Stomach (tissue), 19 donors: ENCODE measurements at places on chromosomes 13 and 19. TPM values are rescaled to one million over a fixed set of nuclear protein-coding genes. Genes with fewer than 3 reads are reported as not detected.

Gene TJP3
- 38.4 TPM for total RNA-seq

Gene CBARP
- not detected for total RNA-seq

Gene OLFM4
- 60.8 TPM for total RNA-seq

Gene DLEU7
- total RNA-seq: not detected

Gene CYP2A7
- not detected for total RNA-seq

Gene ZNF850
- 1.2 TPM for total RNA-seq

Gene CEACAM4
- not detected for total RNA-seq

Gene HCN2
- 0.18 TPM for total RNA-seq

Gene METTL21C
- not detected for total RNA-seq

Gene SPIB
- total RNA-seq: 53.3 TPM

DNA sequence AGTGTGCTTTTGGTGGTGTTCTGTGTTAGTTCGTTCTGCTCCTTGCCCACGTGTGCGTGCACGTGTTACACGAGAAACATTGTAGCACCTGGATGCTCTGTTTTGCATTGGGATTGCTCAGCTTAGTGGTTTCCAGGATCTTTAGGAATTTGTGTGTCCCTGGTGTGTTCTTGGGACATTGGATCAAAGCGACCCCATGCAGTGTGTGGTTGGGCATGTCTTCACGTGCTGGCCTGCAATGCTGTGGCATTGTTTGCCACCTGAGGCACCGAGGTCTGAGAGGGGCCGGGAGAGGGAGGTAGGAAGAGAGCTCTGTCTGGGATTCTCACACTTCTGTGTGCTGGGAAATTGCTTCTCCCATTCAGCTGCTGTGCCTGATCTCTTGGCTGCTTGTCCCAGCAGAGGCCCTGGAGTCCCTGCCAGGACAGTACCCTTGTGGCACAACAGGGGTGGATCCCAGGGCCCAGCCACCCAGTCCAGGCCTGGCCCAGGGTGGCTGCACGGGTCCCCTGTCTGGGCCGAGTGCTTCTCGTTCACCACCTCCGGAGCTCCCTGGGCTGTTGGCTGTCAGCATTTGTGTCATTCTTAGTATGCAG is 11.3 kb downstream of the PLEKHJ1 start:
- no peaks in the 10 kb centered on the region for H3K27me3 ChIP-seq
- peaks cover 10% of the 10 kb centered on the region for H3K4me1 ChIP-seq
- DNase-seq: no peak
- peaks cover 100% of the 10 kb centered on the region for H3K36me3 ChIP-seq

GRCh38 chr13:24365191-24365590 is 55.8 kb downstream of the C1QTNF9 start:
- H3K36me3 ChIP-seq: no peaks in the 10 kb centered on the region
- DNase-seq: no peak
- H3K4me3 ChIP-seq: no peak overlapping the region
- H3K27me3 ChIP-seq: no peaks in the 10 kb centered on the region

- DNase-seq: no peak
- H3K4me3 ChIP-seq: no peak overlapping the region
- H3K27me3 ChIP-seq: no peaks in the 10 kb centered on the region
- no peaks in the 10 kb centered on the region for H3K36me3 ChIP-seq
- H3K4me1 ChIP-seq: no peaks in the 10 kb centered on the region
Measured at GRCh38 chr13:85771856-85772255, 27.4 kb downstream of the SLITRK6 start.

DNA sequence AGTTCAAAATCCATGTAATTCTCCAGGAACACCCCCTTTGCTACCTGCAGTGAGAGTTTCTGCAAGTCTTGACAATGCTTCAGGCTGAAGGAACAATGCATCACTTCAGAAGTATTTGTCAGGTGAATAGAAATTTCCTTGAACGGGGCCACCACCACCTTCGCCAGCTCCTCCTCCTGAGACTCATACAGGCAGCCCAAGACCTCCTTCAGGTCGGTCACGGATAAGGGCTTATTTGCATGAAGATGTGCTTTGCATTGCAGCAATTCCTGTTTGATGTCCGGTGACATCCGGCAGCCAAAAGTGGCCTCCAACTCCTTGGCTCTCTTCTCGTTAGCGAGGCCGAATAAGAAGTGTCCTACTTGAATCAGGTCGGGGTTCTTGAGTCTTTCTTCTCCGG is 8.4 kb downstream of the NLRP7 start:
- H3K4me3 ChIP-seq: no peak overlapping the region
- H3K27me3 ChIP-seq: no peaks in the 10 kb centered on the region
- no peaks in the 10 kb centered on the region for H3K4me1 ChIP-seq

GRCh38 chr13:109783815-109784589 is 2.4 kb downstream of the IRS2 start:
- peak overlapping the region; percentile 77 for H3K4me3 ChIP-seq
- no peak for DNase-seq
- peaks cover 20% of the 10 kb centered on the region for H3K36me3 ChIP-seq
- H3K4me1 ChIP-seq: peaks cover 77% of the 10 kb centered on the region
- no peak overlapping the region for H3K27ac ChIP-seq
- H3K27me3 ChIP-seq: peaks cover 5% of the 10 kb centered on the region

DNA sequence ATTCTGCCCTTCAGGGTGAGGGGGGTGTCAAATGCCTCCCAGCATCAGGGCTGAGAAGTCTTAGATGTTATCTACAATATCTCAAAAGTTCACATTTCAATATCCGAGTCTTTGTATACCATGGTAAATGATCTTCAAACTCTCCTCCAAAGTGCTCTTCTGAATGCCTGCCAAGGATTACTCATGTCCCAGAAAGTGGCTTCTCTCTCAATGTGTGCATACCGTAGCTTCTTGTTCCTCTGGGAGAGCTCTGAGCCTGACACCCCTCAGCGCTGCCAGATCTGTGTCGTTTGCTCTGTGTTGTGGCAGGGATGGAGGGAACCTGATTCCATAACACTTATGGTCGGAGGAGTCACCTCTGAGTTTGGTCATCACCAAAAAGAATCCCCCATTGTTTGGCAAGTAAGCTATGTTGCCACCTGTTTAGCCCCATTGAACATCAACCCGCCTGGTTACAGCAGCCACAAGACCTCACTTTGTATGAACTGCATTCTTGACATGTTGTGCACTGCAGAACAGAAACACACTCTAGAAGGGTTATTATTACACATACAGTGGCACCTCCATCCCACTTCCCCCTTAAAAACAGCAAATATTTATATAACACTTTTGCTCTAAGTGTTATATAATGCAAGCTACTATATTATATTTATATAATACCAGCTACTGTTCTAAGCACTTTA is 163.1 kb upstream of the MIR17HG start:
- no peaks in the 10 kb centered on the region for H3K4me1 ChIP-seq
- no peaks in the 10 kb centered on the region for H3K27me3 ChIP-seq
- no peak overlapping the region for H3K27ac ChIP-seq
- no peaks in the 10 kb centered on the region for H3K36me3 ChIP-seq

GRCh38 chr13:32497589-32497988 is 41.0 kb downstream of the N4BP2L2 start:
- H3K27me3 ChIP-seq: no peaks in the 10 kb centered on the region
- no peak overlapping the region for H3K4me3 ChIP-seq
- no peak overlapping the region for H3K27ac ChIP-seq
- DNase-seq: no peak
- H3K4me1 ChIP-seq: no peaks in the 10 kb centered on the region

DNA sequence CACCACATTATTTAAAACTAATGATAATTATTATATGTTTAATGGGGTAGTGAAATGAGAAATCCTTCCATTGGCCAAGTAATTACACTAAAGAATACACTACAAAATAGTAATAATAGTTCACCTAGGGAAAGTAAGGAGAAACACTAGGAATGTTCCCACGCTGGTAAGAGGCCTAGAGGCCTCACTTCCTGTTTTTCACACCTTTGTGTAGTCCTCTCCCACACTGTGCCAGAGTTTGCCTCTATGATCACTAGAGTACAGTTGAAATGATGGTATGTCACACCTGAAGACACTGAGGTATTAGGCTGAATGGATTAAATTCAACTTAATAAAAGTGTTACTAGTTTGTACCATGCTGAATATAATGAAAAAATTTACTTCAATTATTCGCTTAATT is 1348.0 kb upstream of the ATXN8OS start:
- DNase-seq: no peak
- no peak overlapping the region for H3K4me3 ChIP-seq
- no peak overlapping the region for H3K27ac ChIP-seq
- H3K36me3 ChIP-seq: no peaks in the 10 kb centered on the region

DNA sequence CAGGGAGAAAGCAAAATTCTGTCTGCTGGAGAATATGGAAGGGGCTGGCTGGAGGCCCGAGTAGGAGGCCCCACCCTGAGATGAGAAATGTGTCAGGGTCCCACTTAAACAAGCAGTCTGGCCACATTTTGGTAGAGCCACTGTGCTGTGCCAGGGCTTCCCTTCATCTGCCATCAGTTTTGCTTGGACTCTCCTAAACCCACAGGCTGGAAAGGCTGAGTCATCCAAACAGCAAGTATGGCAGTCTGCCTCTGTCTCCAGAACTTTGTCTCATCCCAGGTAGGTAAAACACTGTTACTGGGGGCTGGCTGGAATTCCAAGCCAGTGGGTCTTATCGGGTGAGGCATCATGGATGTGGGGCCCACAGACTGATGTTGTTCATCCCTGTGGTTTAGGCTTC is 1390.6 kb downstream of the UQCRFS1 start:
- no peak for DNase-seq
- no peaks in the 10 kb centered on the region for H3K27me3 ChIP-seq
- no peak overlapping the region for H3K4me3 ChIP-seq
- H3K36me3 ChIP-seq: no peaks in the 10 kb centered on the region

GRCh38 chr13:33694546-33694945 is 123.4 kb upstream of the RFC3 start:
- H3K4me1 ChIP-seq: no peaks in the 10 kb centered on the region
- DNase-seq: no peak
- no peak overlapping the region for H3K4me3 ChIP-seq
- H3K27ac ChIP-seq: no peak overlapping the region

DNA sequence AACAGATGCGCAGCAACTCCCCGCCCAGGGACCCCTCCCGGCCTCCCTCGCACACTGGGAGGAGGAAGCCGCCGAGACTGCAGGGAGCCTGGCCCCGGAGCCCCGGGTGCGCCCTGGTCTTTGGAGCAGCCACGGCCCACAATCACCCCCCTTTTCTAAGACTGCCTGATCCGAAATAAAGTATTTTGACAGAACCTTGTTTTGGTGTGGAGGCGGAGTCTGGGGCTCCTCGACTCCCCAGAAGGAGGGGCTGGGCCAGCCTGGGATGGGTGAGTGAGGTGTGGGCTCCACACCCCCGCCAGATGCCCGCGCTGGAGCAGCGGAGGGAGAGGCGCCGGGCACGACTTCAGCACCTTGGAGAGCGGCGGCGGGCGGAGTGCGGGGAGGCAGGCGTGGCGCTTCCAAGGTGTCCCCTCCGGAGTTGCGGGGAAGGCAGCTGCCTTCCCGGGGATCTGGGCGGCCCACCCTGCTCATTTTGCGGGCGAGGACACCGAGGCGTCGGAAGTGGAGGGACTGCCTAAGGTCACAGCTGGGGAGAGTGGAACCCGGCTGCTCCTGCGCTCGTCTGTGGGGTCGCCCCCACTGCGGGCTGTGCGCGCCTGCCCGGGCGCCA is 9.4 kb downstream of the SIRT6 start:
- H3K27me3 ChIP-seq: no peaks in the 10 kb centered on the region
- no peak overlapping the region for H3K4me3 ChIP-seq
- H3K36me3 ChIP-seq: peaks cover 41% of the 10 kb centered on the region
- H3K4me1 ChIP-seq: peaks cover 9% of the 10 kb centered on the region
- no peak overlapping the region for H3K27ac ChIP-seq

DNA sequence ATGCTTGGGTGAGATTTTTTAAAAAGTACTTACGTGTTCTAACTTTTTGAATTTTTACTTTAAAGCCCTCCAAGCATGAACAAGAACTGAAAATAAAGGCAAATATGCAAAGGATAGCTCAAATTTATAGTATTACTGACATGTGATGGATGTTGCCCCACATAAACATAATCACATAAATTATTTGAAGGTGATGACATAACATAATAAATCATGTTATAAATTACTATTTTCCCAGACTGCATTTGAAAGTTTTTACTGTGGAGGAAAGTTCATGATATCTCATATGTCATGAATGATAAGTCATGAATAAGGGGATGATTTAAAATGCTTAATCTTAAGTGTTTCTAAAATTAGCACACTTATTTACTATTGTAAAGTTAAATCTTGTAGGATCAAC is 705.7 kb upstream of the SLITRK1 start:
- no peak overlapping the region for H3K4me3 ChIP-seq
- no peaks in the 10 kb centered on the region for H3K4me1 ChIP-seq
- DNase-seq: no peak
- H3K36me3 ChIP-seq: no peaks in the 10 kb centered on the region

- peaks cover 15% of the 10 kb centered on the region for H3K4me1 ChIP-seq
- no peak overlapping the region for H3K4me3 ChIP-seq
- no peaks in the 10 kb centered on the region for H3K27me3 ChIP-seq
- H3K36me3 ChIP-seq: no peaks in the 10 kb centered on the region
Measured at GRCh38 chr13:25980255-25980654, 71.6 kb downstream of the SHISA2 start.

DNA sequence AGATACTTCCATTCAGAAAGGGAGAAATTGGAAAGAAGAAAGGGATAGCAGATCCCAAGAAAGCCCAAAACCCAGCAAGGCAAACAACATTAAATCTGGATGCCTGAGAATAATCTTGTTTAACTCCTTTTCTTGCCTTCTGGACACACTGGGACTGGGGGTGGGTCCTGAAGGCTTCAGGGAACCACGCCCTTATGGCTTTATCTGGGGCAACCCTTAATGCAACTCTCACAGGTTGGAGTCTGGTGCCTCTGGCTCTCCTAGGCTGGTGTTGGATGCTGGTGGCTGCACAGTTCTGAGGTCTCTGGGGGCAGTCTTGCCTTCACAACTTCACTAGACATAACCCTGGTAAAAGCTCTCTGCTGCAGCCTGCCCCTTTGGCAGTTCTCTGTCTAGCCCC is 27.9 kb downstream of the PAN3 start:
- H3K36me3 ChIP-seq: no peaks in the 10 kb centered on the region
- H3K4me1 ChIP-seq: peaks cover 7% of the 10 kb centered on the region
- H3K4me3 ChIP-seq: no peak overlapping the region
- peak; percentile 5 for DNase-seq
- H3K27ac ChIP-seq: no peak overlapping the region

DNA sequence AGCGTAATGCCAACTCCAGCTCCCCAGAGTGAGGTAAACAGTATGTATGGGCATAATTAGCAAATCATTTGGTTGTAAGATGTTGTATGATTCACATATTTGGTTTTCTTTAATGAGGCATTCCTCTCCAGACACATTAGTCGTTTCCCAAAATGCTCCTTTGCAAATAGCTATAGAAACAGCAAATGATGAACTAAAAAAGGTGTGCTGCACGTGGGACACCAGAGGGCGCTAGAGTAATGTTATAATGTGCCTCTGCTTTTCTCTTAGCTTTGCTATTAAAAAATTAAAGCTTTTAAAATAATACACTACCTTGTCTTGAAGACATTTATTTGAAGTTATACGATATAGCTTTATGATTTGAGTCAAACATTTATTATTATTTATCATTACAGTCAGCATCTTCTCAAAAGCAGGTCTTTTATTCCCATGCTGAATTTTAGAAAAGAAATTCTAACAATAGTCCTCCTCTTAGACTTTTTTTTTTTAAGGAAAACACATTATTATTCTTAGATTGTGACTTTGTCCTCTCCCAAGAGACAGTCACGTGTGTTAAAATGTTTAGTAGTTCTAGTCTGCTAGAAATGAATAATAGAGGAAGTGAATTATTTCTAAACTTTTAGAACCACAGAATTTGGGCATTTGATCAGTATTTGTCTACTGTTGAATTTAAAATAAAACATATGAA is 121.6 kb upstream of the FRY start:
- peak; percentile 91 for DNase-seq
- H3K4me1 ChIP-seq: no peaks in the 10 kb centered on the region
- H3K27me3 ChIP-seq: no peaks in the 10 kb centered on the region
- no peak overlapping the region for H3K4me3 ChIP-seq

- no peak for DNase-seq
- H3K27me3 ChIP-seq: peaks cover 96% of the 10 kb centered on the region
- peak overlapping the region; percentile 24 for H3K4me3 ChIP-seq
- no peak overlapping the region for H3K27ac ChIP-seq
- peaks cover 42% of the 10 kb centered on the region for H3K4me1 ChIP-seq
Measured at GRCh38 chr13:27977476-27978300, 8.6 kb upstream of the CDX2 start.
